ENCODE measurements at places on chromosomes 7 and 10.

GRCh38 chr10:44510379-44511115 is 125.7 kb upstream of the CXCL12 start:
- DNase-seq = no peak

DNA sequence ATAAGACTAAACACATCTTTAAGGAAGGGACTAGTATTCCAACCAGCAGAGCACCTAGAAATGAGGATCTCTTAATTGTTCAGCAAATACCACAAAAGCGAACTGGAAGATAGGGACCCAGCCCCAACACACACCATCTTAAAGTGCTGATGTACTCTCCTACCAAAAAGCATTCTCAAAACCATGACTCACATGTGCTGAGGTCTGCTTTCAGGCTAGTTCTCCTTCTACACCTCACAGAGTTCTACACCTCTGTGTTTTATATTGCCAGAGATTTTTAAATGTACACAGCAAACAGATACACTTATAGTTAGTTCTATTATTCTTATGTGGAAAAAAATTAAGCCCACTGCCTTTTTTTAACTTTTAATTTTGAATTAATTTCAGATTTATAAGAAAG is 191.9 kb downstream of the DOCK4 start:
- no peak for DNase-seq

DNA sequence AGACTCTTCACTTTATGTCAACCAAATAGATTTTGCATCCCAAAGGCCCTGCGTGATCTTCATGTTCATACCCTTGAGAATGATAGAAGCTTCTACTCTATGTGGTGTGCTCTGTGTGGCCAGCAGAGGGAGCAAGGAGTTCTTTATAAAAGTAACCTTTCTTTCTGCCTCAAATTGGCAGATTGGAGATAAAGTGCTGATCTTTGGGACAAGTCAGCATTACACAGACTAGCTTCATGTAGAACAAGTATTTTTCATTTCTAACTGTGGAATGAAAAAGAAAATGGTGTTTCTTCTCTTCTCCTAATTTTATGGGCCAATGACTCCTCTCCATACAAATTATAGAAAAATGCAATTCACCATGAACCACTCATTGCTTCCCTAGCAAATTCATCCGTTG is 1214.1 kb downstream of the SORCS1 start:
- DNase-seq = no peak

- no peak for DNase-seq
Observed at GRCh38 chr7:131501930-131502685, 54.3 kb downstream of the PODXL start.

DNA sequence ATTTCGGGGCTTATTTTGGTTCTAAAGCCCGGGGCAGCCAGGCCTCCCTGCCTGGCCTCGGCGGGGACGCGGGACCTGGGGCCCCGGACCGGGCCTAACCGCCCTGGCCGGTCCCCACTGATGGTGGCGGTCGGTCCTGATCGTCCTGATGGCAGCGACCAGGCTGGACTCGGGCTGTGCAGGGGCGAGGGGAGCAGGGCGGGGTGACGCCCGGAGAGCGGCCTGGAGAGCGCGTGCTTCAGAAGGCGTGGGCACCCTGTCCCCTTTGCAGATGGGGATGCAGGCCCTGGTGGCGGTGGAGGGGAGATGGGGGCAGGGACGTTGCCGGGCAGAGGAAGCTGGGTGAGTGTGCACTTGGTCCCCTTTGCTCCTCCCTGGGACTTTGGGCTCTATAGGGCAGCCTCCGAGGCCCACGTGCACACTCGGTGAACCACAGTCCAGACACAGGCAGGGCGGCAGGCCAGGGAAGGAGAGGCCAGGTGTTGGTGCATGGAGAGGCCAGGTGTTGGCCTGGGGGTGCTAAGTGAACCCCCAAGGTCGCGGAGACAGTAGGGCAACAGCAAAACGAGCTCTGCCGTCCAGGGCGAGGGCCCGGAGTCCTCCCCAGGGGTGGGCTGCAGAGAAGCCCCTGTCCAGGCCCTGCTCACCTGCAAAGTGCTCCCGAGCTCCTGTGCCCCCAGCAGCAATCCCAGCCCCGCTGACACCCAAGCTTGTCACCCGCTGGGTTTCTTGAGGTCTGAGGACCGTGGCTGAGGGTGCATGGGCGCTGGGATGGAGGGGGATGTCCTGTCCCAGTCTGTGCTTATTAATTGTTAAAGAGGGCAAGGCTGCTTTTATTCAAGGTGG is 42.4 kb upstream of the FAM20C start:
- DNase-seq = peak; percentile 4
